Pancreas (tissue), 10 donors: ENCODE measurements at places on chromosomes 2 and 18.
A peak's percentile ranks its signal among the peaks of the same experiment; 100 is the strongest.

- no peak for DNase-seq
These were observed 59.4 kb downstream of the CERS6 start for GRCh38 chr2:168515502-168515901.

- no peak for DNase-seq
These were observed 226.6 kb downstream of the ANKRD30B start for GRCh38 chr18:14974576-14974975.

DNA sequence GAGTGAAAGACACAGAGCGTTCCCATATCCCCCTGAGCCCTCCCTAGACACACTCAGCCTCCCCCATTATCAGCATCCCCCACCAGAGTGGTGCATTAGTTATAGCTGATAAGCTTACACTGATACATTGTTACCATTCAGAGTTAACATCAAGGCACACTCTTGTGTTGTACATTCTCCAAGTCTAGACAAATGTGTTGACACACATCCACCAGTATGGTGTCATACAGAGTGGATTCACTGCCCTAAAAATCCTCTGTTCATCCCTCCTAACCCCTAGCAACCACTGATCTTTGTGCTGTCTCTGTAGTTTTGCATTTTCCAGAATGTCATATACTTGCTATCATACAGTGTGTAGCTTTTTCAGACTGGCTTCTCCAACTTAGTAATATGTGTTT, 78.0 kb upstream of the RPL31 start:
- no peak for DNase-seq

DNA sequence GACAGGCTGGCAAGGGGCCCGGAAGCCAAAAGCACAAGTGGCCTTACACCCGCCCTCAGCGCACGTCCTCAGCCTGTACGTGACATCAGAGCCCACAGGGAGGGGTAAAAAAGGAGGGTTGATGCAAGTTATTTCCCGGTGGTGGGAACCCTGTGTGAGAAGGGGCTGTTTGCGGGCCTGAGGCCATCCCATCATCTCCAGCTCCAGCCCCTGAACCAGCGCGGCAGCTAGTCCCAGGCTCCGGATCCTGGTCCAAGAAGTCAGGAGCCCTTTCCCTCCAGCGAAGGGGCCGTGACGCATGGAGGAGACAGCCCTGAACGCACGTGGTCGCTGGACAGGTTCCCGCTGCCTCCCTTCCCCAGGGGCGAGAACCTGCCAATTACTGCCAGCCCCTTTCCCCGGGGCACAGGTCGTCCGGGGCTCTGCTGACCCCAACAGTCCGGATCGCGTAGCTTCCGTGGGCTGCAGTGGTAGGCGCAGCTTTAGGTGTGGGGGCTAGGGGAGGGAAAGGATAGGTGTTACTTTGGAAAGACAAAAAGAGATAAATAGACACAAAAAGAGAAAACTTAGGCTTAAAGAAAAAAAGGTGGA, 1.3 kb upstream of the LRP2 start:
- DNase-seq = peak; percentile 59

DNA sequence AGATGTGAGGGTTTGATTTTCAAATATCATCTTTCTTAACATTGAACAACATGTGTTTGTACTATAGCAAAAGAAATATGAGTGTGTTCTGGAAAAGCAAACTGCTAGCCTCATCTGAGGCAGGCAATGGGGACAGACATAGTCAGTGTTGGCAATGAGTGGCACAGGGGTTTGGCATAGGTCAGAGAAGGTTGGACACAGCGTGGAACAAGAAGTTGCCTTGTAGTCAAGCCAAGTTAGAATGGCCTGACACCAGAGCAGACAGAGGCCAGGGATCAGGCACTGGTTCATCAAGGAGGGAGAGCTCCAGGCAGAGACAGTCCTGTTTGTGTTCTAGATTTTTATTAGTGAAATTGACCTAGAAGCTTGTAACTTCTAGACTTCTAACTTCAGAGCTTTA, 100.8 kb upstream of the TANK start:
- no peak for DNase-seq

DNA sequence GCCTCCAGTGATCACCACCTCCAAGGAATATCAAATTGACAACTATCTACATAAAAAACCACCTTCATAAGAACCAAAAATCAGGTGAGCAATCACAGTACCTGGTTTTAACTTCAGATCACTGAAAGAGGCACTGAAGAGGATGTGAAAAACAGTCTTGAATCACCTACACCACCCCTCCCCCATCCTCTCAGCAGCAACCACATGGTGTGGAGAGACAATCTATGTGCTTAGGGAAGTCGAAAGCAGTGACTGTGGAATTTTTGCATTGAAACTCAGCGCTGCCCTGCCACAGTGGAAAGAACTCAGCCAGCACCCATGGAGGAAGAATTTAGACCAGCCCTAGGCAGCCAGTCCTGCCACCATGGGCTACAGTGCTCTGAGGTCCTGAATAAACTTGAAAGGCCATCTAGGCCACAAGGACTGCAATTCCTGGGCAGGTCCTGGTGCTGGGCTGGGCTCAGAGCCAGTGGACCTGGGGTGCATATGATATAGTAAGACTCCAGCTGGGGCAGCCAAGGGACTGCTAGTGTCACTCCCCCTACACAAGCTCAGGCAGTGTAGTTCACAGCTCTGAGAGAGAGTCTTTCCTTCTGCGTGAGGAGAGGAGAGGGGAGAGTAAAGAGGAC, 75.6 kb downstream of the ATL2 start:
- no peak for DNase-seq

DNA sequence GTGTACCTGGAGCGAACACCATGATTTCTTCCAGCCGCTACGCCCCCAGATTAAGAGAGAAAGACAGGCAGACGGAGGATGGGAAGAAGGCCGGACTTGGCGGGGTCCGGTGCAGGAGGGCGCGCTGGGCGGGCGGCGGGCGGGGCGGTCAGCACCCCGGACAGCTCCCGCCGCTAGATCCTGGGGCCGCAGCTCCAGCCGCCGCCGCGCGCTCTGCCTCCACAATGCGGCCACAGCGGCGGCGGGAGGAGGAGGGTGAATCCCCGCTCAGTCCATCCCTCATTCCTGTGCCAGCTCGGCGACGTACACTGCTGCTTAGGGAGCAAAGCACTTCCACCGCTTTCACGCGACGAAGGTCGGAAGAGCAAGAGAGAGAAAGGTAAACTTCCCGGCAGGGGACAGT, at the start of gene AKAIN1:
AKAIN1 (minus strand) TSS at position 226 of the 403 bp plus-strand sequence; CDS start at position 22, 204 bp downstream.
- peak; percentile 22 for DNase-seq
